ENCODE measurements at places on chromosomes 16 and 17.

DNA sequence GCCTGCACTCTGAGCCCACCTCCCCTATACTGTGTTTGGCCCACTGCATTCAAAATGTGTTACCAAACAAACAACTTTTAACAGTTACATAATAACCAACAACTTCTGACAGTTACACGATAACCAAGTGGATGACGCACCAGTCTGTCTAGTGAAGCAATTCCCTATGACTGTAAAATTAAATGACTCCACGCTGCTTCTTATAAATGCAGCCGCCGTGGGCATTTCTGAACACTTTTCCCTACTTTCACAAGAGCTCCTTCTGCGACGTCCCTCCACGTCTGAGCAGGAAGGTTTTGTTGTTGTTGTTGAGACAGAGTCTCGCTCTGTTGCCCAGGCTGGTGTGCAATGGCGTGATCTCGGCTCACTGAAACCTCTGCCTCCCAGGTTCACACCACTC lies 27.6 kb downstream of the ZNF276 start:
- H3K27me3 ChIP-seq, result no peaks in the 10 kb centered on the region
- H3K36me3 ChIP-seq, result no peaks in the 10 kb centered on the region
- no peak for DNase-seq
- H3K27ac ChIP-seq, result no peak overlapping the region

GRCh38 chr16:88672776-88673175 lies 9.9 kb upstream of the MVD start:
- H3K27me3 ChIP-seq, result peaks cover 8% of the 10 kb centered on the region
- no peaks in the 10 kb centered on the region for H3K4me1 ChIP-seq
- H3K4me3 ChIP-seq, result no peak overlapping the region
- H3K36me3 ChIP-seq, result no peaks in the 10 kb centered on the region

GRCh38 chr17:57557834-57558681 lies 187.0 kb downstream of the CCDC182 start:
- no peaks in the 10 kb centered on the region for H3K36me3 ChIP-seq
- DNase-seq, result no peak
- H3K4me1 ChIP-seq, result peaks cover 12% of the 10 kb centered on the region
- no peaks in the 10 kb centered on the region for H3K27me3 ChIP-seq

GRCh38 chr17:73302189-73302588 lies 9.6 kb downstream of the CDC42EP4 start:
- no peaks in the 10 kb centered on the region for H3K36me3 ChIP-seq
- no peaks in the 10 kb centered on the region for H3K27me3 ChIP-seq
- peaks cover 84% of the 10 kb centered on the region for H3K4me1 ChIP-seq
- no peak overlapping the region for H3K27ac ChIP-seq
- DNase-seq, result no peak
- H3K4me3 ChIP-seq, result no peak overlapping the region

GRCh38 chr16:59459806-59460205 lies 725.7 kb upstream of the GOT2 start:
- no peaks in the 10 kb centered on the region for H3K27me3 ChIP-seq
- H3K4me1 ChIP-seq, result no peaks in the 10 kb centered on the region
- H3K4me3 ChIP-seq, result no peak overlapping the region
- H3K27ac ChIP-seq, result no peak overlapping the region

GRCh38 chr16:56551796-56552738 lies 12.8 kb upstream of the MT4 start:
- H3K36me3 ChIP-seq, result no peaks in the 10 kb centered on the region
- peaks cover 4% of the 10 kb centered on the region for H3K27me3 ChIP-seq
- DNase-seq, result no peak
- H3K27ac ChIP-seq, result no peak overlapping the region
- H3K4me1 ChIP-seq, result peaks cover 38% of the 10 kb centered on the region
- H3K4me3 ChIP-seq, result no peak overlapping the region

GRCh38 chr17:37480427-37480826 lies 9.3 kb upstream of the DUSP14 start:
- H3K4me1 ChIP-seq, result peaks cover 60% of the 10 kb centered on the region
- no peaks in the 10 kb centered on the region for H3K27me3 ChIP-seq
- peaks cover 2% of the 10 kb centered on the region for H3K36me3 ChIP-seq
- H3K27ac ChIP-seq, result peak overlapping the region; percentile 55

GRCh38 chr17:82832411-82832810 lies 7.4 kb downstream of the ZNF750 start:
- DNase-seq, result no peak
- peaks cover 48% of the 10 kb centered on the region for H3K36me3 ChIP-seq
- no peak overlapping the region for H3K4me3 ChIP-seq
- H3K4me1 ChIP-seq, result peaks cover 45% of the 10 kb centered on the region

DNA sequence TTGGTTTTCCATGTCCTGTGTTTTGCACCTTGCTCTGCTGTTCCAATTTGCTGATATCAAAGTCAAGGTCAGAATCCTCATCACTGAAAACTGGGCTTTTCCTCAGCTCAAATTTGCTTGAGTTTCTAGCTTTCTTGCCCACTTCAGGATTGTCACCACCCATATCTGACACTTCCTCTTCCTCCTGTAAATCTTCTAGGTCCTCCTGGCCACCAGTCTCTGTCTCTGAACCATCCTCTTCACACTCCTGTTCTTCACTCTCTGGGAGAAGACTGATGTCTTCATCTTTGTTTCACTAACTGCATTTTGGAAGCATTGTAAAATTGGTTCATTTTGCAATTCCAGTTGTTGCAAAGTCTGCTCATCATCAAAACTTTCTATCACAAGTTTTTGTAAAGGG lies 63.4 kb upstream of the RBL2 start:
- H3K27me3 ChIP-seq, result peaks cover 13% of the 10 kb centered on the region
- no peak for DNase-seq
- peaks cover 14% of the 10 kb centered on the region for H3K4me1 ChIP-seq
- H3K27ac ChIP-seq, result no peak overlapping the region
- no peaks in the 10 kb centered on the region for H3K36me3 ChIP-seq

- peaks cover 3% of the 10 kb centered on the region for H3K27me3 ChIP-seq
- no peak overlapping the region for H3K4me3 ChIP-seq
- no peak overlapping the region for H3K27ac ChIP-seq
- DNase-seq, result no peak
These were observed 25.0 kb downstream of the RAB11FIP4 start for GRCh38 chr17:31416503-31416923.

DNA sequence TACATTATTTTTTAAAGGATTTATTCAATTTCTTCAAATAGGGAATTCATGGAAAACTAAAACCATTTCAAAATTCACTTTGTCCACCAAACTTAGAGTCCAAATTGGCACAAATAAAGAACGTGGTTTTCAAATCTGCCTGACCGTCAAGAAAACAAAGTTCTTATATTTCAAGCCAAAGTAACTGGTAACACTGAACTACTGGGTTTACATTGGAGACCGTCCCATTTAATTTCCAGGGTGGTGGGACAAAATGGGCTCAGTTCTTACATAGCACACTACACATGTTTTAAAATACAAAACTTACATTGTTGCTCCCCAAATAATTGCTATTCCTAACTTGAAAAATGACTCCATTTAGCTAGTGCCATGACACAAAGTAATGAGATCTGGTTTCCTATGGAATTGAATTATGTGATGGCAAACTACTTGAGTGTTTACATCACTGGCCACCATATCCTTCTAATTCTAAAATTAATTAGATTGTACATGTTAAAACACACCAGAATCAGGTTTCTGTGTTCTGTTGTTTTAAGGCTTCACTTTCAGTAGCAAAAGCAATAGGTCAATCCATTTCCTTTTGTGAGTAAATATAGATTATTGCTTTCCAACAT lies 6.5 kb downstream of the PSME3IP1 start:
- H3K36me3 ChIP-seq, result peaks cover 4% of the 10 kb centered on the region
- H3K27ac ChIP-seq, result no peak overlapping the region
- H3K27me3 ChIP-seq, result no peaks in the 10 kb centered on the region
- no peak overlapping the region for H3K4me3 ChIP-seq

DNA sequence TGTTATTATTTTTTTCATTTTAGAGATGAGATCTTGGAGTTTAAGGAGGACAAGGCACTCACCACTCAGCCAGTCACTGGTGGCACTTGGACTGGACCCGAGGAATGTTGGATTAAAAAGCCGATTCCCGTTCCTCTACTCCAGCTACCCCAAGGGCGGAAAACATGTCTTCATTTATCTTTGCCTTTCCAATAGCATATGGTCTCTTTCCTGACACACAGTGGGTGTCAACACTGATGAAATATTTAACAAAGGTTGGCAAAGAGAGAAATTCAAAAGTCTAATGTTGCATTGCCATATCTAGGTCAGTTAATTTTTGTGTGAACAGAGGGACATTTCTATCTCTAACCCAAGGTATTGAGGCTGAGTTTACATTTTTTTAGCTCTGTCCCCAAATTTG lies 459.7 kb downstream of the RBFOX1 start:
- H3K36me3 ChIP-seq, result no peaks in the 10 kb centered on the region
- no peak overlapping the region for H3K4me3 ChIP-seq
- no peak for DNase-seq
- H3K27me3 ChIP-seq, result no peaks in the 10 kb centered on the region
- no peaks in the 10 kb centered on the region for H3K4me1 ChIP-seq

GRCh38 chr16:82585675-82586074 lies 41.1 kb upstream of the CDH13 start:
- H3K27ac ChIP-seq, result no peak overlapping the region
- no peaks in the 10 kb centered on the region for H3K4me1 ChIP-seq
- no peaks in the 10 kb centered on the region for H3K36me3 ChIP-seq
- no peak overlapping the region for H3K4me3 ChIP-seq

- peaks cover 68% of the 10 kb centered on the region for H3K36me3 ChIP-seq
- no peak for DNase-seq
- no peaks in the 10 kb centered on the region for H3K27me3 ChIP-seq
- H3K27ac ChIP-seq, result no peak overlapping the region
- peaks cover 17% of the 10 kb centered on the region for H3K4me1 ChIP-seq
These were observed 19.6 kb upstream of the PDK2 start for GRCh38 chr17:50075446-50076032.

GRCh38 chr17:45160447-45161287 lies 1.0 kb upstream of the HEXIM2 start:
- H3K27me3 ChIP-seq, result no peaks in the 10 kb centered on the region
- H3K4me3 ChIP-seq, result peak overlapping the region; percentile 92
- DNase-seq, result peak; percentile 87
- H3K4me1 ChIP-seq, result peaks cover 41% of the 10 kb centered on the region
- H3K36me3 ChIP-seq, result peaks cover 2% of the 10 kb centered on the region

GRCh38 chr16:8565498-8565897 lies 24.8 kb downstream of the TMEM114 start:
- H3K36me3 ChIP-seq, result no peaks in the 10 kb centered on the region
- H3K4me1 ChIP-seq, result no peaks in the 10 kb centered on the region
- no peak for DNase-seq
- H3K27me3 ChIP-seq, result peaks cover 16% of the 10 kb centered on the region
- no peak overlapping the region for H3K4me3 ChIP-seq
